ELR (cell line): ENCODE measurements at places on chromosomes 6 and 20.
A peak's percentile ranks its signal among the peaks of the same experiment; 100 is the strongest.

- no peak for DNase-seq
Measured at GRCh38 chr6:93779086-93779841, 359.9 kb upstream of the EPHA7 start.

- no peak for DNase-seq
Measured at GRCh38 chr20:63345328-63346100, 15.6 kb downstream of the CHRNA4 start.

GRCh38 chr20:10672624-10673127, 1.1 kb downstream of the JAG1 start:
- peak; percentile 73 for DNase-seq

- DNase-seq: no peak
Measured at GRCh38 chr6:32621372-32621771, 15.8 kb upstream of the HLA-DQA1 start.

DNA sequence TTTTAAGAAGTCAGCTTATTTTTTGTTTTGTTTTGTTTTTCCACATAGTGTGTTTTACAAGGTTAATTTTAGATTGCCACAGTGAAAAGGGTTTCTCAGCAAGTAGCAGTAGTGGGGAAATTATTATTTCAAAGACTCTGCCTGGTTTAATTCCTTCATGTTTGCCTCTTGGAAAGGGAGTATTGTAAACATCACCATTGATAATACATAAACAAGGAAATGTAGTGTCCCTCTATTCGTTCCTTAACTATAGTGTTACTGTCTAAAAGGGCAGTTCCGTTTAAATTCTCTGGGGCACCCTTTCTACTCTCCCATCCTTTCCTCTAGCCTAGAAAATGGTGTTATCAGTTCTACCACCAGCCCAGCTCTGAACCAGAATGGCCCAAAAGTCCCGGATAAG, 391.0 kb upstream of the SOX4 start:
- DNase-seq: no peak

DNA sequence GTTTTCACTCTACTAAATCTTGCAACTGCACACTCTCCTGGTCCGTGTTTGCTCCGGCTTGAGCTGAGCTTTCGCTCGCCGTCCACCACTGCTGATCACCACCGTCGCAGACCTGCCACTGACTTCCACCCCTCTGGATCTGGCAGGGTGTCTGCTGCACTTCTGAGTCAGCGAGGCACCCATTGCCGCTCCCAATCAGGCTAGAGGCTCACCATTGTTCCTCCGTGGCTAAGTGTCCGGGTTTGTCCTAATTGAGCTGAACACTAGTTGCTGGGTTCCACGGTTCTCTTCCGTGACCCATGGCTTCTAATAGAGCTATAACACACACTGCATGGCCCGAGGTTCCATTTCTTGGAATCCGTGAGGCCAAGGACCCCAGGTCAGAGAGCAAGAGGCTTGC, 98.6 kb upstream of the GPR6 start:
- DNase-seq: no peak

GRCh38 chr6:47141171-47141570, 99.0 kb upstream of the ADGRF1 start:
- DNase-seq: no peak

- no peak for DNase-seq
Measured at GRCh38 chr6:133956416-133957049, 3.5 kb downstream of the TBPL1 start.

GRCh38 chr20:11813106-11813890, 104.4 kb upstream of the BTBD3 start:
- DNase-seq: no peak

GRCh38 chr20:23200413-23200812, 114.3 kb upstream of the CD93 start:
- DNase-seq: no peak

- peak; percentile 65 for DNase-seq
Measured at GRCh38 chr20:34022151-34022838, 28.6 kb downstream of the RALY start.

GRCh38 chr6:41784581-41785171, 2.8 kb upstream of the TOMM6 start:
- no peak for DNase-seq

- no peak for DNase-seq
Measured at GRCh38 chr20:47156301-47157137, 200.0 kb downstream of the ZMYND8 start.

DNA sequence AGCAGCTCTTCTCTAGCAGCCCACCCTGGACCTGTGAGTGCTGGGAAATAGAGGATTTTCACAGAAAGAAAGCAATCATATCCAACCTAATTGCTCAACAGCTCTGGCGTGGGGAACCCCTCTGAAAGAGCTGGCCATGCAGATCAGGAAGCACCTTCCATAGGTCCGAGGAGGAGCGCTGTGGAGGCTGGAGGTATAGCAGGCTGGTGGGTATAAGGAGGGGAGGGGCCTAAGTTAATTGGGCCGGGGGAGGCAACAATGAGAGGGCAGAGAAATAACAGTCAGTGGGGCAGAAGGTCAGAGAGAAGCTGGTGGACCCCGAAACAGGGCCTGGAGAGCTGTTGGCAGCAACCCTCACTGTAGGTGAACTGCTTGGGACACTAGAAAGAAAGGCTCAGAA, 40.8 kb downstream of the SNRNP48 start:
- DNase-seq: no peak

- DNase-seq: no peak
Measured at GRCh38 chr6:90083891-90084290, 189.6 kb downstream of the GJA10 start.

DNA sequence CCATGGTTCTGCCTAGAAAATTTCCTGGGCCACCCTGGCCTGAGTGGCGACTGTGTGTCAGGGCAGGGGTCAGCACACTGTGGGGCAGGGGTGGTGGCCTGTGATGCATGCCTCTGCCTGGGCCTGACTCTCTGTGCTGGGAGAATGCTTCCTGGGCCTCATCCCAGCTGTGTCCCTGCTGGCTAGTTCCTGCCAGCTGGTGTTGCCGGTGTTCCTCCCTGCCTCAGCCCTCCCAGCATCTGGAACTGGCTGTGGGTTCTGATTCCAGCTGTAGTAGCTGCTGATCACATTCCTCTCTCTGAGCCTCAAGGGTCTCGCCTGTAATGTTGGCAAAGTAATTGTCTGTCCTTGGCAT, 101.5 kb downstream of the SYCP2 start:
- DNase-seq: no peak

- DNase-seq: no peak
Measured at GRCh38 chr6:49540614-49541013, 9.9 kb upstream of the C6orf141 start.

GRCh38 chr20:51768759-51769517, 748 bp upstream of the ATP9A start:
- DNase-seq: no peak

DNA sequence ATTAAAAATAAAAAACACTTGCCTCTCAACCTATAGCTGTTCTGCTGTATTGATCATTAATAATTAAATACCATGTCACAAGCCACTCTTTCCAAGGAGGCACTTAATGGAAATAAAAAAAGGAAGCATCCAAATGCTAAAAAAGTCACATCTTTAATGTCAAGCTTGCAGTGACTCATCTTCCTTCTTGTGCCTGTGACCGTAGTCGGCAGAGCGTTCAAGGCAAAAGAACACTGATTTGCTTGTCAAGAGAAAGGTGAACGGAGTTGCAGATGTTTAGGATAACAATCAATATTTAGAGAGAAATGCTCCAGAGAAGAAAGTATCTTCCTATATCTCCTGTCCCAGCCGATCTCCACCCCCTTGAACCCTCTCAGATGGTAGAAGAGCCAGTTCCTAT, 341.0 kb upstream of the OPRM1 start:
- no peak for DNase-seq

- no peak for DNase-seq
Measured at GRCh38 chr20:21102603-21103311, 3.4 kb downstream of the LINC00237 start.

GRCh38 chr6:131048933-131049515, 14.0 kb downstream of the EPB41L2 start:
- no peak for DNase-seq

- peak; percentile 45 for DNase-seq
Measured at GRCh38 chr6:78492351-78493017, 374.9 kb upstream of the IRAK1BP1 start.

GRCh38 chr6:31121131-31121790, 1.0 kb upstream of the CDSN start:
- no peak for DNase-seq

DNA sequence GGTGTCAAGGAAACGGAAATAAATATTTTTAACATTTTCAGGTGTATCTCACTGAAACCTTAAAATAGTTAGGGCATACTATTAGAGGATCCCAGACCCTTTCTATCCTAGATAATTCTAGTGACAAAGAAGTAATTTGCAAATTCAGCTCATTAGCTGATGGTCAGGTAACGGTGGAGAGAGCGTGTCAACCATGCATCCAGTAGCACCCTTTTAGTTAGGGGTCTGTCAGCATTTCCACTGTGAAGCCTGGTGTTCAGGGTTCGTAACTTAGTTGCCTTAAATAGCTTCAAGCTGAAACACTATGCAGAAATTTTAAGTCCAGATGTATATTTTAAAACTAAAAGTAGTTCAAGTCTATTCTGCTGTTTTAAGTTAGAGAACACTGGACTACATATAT, 48.5 kb upstream of the SUPT3H start:
- no peak for DNase-seq

DNA sequence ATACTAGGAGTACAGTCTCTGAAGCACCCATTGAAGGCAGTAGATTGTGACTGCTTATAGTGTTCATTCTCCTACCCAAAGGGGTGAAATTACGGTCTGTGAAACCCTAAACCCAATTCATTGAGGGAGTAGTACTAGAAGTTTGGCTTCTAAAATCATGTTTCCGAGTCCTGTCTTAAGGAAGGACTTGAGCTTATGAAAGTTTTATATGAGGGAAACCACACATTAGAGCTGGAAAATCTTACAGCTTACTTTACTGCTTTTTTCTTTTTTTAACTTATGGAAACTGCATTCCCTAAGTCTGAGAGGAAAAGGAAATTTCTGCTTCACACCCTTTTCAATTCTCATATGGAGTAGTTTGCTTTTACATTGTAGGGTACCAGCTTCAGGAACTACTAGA, 38.4 kb upstream of the PRIM2 start:
- no peak for DNase-seq

DNA sequence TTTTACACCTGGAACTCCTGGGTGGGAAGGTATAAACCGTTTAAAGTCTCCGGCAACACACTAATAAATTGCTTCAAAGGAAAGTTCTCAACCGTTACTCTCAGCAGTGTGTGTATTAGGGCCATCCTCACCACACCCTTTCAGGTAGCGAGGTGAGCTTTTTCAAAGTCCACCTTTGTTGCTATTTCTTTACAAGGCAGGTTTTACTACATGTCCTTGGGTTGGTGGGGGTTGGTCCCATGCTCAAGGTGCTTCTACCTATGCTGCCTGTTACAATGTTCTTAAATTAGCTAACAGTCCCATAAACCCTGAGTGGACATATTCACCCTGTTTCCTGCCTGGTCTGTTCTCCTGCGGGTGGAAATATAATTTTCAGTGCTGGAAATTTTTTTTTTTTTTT, 13.2 kb upstream of the OSER1 start:
- DNase-seq: no peak

GRCh38 chr6:51450958-51451357, 632.3 kb downstream of the TFAP2B start:
- no peak for DNase-seq

- no peak for DNase-seq
Measured at GRCh38 chr6:93088621-93089501, 330.5 kb downstream of the EPHA7 start.

DNA sequence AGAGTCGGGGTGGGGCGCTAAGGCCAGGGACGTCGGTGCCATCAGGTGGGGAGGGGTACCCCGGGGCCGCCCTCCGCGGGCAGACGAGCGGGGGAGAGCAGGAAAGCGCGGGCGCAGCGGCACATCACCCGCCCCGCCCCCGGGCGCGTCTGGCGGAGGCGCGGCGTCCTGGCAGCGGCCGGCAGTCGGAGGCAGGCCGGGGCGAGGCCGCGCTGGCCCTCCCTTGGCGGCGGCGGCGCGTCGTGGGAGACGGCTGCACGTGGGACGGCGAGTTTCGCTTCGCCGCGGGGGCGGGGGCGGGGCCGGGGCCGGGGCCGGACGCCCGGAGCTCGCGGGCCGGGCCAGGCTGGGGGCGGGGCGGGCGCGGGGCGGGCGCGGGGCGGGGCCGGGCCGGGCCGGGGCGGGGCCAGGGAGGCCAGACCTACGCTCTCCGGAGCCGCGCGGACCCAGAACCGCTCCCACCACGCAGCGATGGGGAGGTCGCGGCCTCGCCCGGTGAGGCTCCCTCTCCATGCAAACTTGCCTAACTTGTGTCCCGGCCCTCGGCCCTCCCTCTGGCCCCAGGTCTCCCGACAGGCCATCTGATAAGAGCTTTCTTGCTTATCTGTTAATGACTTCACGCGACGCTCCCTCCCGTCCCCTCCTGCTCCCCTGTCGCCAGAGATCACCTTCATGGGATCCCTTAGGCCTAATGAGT, 12.5 kb downstream of the ITPR3 start:
- peak; percentile 76 for DNase-seq

DNA sequence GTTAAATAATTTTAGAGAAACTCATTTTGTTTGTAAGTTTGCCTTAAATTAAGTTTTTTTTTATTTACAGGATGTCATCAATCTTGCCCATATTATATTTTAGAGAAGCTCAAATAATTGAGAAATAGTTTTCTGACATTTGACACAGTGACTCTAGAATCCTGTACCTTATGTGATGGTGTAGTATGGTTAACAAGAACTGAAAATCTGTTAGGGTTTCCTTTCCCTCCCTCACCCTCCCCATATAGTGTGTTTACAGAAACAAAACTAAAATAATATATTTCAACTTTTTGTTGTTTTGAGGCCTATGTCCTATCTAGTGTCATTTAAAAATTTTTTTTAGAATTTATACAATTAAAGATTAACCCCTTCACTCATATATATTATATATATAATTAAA, 91.8 kb downstream of the SESN1 start:
- DNase-seq: no peak

DNA sequence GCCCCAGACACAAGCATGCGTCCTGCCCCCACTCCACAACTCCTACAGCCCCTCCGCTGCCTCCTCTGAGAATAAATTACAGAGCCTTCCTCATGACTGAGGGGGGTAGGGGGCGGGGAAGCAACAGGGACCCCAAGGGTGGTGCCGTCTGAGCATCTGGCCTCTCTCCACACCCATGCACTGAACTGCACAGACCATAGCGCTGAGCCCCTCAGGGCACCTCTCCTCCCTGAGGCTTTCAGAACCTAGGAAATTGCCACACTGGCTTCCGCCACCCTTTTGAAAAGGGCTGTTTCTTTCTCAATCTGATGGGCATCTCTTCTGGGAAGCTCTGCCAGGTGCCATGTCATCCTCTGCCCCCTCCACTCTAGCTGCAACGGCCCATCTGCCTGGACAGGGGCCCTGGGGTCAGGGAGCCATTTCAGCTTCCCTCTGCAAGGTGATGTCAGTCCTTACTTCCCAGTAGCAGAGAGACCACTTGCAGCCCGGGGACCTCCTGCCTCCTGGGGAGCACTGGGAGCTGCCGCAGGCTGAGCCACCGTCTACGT, 2.5 kb downstream of the CST7 start:
- no peak for DNase-seq

DNA sequence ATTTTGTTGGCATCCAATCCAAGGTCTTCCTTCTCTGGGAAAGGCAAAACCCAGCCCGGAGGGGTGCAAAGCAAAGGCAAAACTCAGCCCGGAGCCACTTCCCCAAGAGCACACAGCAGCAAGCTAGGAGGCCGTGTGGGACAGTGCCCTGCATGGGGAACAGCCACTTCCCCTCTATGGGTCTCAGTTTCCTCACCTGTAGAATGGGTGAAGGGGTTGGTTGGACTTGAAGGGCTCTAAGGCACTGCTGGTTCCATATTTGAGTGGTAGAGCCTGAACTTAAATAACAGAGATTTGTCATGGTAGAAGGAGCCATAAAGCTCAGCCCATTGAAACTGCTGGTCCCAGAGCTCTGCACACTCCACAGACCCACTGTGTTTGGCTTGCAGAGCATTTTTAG, 51.3 kb upstream of the CCDC167 start:
- no peak for DNase-seq

- DNase-seq: no peak
Measured at GRCh38 chr6:151275566-151275965, 35.8 kb downstream of the AKAP12 start.
